ENCODE measurements at places on chromosomes 2 and 18. TPM values are rescaled to one million over a fixed set of nuclear protein-coding genes. Genes with fewer than 3 reads are reported as not detected.

Gene NRP2
- 1.3 TPM for total RNA-seq

Gene SH3YL1
- 63.7 TPM for total RNA-seq

Gene LYPD1
- 15.5 TPM for total RNA-seq

Gene LINC00305
- total RNA-seq = not detected

Gene GREB1
- total RNA-seq = 5.5 TPM

Gene LIPG
- total RNA-seq = 1.4 TPM

Gene GPR155
- 7.1 TPM for total RNA-seq

Gene ZDBF2
- total RNA-seq = 12.6 TPM

DNA sequence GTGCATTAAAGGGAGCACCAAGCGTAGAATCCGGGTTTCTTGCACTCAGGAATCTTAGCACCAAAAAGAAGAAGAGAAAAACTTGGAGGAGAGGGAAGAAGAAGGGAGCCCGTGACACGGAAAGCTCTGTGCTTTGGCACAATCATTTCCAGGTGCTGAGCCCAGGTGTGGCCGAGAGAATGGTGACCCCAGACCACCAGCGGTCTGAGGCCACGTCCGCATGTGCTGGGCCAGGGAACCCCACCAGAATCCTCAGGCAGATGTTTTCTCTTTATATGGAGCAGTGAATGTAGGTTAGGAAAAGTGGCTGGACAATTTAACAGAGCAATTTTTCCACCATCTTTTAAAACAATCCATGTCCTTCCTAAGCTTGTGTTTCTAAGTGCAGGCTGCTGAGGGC is 520.9 kb downstream of the EPHA4 start:
- no peak for DNase-seq

DNA sequence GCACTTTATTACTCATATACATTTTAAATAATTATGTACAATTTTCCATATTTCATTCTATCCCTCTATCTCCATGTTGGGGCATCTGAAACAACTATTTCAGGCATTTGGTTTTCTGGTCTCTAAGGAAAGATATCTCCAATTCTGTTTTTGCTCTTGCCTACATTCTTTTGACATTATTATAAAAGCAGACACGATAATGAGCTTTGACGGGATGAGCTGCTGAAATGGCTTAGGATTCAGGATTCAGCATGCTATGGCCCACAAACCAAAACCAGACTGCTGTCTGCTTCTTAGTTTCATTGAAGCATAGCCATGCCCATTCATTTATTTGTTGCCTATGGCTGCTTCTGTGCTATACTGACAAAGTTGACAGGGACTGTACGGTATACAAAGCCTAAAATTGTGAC is 42.7 kb upstream of the GLS start:
- DNase-seq = no peak

GRCh38 chr2:128666596-128666995 is 347.9 kb upstream of the HS6ST1 start:
- DNase-seq = no peak

- DNase-seq = no peak
These were observed 129.3 kb downstream of the AGAP1 start for GRCh38 chr2:235623111-235623510.

- no peak for DNase-seq
These were observed 36.4 kb downstream of the CACNB4 start for GRCh38 chr2:152062125-152063091.

GRCh38 chr2:225288986-225289385 is 110.5 kb upstream of the NYAP2 start:
- DNase-seq = no peak

DNA sequence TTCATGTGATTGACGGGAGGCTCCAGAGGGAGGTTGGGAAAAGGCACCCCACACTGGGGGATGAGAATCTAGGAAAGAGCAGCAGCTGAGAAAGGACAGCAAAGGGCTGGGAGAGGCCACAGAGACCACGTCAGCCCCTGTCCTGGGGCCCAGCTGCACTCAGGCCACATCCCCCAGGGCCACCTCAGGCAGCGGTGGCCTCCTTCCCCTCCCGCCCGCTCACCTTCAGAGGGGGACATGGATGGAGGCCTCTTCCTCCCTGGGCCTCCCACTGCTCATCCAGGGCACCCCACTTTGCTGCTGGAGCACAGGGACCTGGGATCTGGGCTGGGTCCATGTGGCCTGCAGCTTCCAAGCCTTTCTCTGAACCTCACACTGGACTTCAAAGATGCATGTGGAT is 199.8 kb upstream of the HDAC4 start:
- peak; percentile 39 for DNase-seq

GRCh38 chr2:240722796-240723735 is 31.4 kb downstream of the AQP12A start:
- peak; percentile 61 for DNase-seq

DNA sequence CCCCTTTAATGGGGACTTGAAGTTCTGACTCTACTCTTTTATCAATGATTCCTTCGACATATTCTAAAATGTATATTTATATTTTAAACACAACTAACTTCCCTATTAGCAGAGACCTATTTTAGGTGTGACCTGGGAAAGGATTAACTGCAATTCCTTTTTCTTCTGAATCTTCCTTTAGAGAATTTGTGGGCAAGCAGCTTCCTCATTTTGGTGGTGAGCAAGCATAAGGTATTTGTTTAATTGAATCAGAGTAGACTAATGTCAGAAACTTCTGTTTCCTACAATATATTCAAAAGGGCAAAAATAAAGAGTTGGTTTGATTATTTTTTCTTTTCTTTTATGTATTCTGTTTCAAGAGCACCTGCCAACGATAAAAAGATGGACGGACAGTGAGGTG is 237.0 kb downstream of the IKZF2 start:
- no peak for DNase-seq

DNA sequence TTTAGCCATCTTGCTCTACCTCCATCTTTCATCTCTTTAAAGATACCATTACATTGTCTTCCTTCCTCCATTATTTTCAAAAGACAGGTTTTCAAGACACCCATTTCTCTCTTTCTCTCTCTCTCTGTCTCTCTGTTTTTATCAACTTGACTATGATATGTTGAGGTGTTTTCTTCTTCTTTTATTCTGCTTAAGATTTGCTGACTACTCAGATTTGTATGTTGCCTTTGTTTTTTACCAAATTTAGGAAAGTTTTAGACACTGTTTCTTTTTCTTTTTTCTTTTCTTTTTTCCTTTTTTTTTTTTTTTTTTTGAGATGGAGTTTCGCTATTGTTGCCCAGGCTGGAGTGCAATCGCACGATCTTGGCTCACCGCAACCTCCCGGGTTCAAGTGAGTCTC is 647.5 kb upstream of the VRK2 start:
- DNase-seq = no peak

DNA sequence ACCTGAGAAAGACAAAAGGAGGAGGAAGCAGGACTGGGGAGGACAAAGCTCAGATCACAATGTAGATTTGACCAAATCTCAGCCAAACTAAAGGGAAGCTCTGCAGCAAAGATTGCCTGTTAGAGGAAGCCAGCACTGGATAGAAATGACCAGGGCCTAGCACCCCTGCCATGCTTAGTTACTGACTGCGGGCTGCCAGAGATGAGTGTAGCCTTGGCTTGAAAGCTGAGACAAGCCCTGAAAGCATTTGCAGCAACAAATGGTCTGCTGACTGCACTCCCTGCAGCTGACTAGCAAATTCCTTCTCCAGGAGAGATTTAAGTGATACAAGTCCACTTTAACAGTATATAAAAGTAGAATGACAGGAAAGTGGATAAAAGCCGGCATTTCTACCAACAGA is 140.9 kb upstream of the CRIM1 start:
- no peak for DNase-seq

DNA sequence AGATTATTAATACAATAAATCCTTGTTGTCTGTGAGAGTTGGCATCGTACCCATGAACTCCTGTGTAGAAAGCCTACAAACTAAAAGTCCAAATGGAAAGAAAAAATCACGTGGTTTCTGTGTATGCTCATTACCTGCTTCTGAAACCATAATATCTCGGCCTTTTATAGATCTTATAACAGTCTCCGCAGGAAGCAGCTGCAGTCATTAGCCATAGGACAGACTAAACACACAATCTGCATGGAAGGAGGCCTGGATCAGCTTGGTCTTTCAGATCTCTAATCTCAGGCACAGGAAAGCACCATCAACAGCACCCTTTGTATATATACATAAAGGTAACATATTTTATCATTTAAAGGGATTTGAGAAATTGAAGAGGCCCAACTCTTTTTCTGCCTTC is 508.9 kb upstream of the TCF4 start:
- no peak for DNase-seq

DNA sequence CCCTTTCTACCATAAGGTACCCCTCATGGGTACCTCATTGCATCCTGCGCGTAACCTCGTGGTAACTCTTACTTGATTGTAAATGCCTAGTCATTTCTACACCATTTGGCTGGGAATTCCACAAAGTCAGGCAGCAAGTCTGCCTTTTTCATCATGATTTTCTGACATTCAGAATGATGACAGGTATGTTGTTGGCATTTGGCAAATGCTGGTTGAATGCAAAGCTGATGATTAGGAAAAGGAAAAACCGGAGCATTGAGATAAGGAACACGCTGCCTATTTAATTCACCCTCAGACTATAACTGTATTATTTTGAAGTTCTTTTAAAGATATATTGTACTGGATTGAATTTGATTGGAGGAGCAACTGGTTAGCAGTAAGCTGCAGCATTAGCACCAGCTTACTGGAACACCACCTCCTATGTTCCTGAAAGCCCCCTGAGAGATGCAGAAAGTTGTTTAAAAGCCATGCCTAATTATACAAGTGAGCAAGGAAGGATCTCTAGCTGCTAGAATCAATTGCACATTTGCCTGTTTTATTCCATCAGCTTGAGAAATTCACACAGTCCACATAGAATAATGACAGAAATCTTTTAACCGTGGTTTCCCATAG is 520.1 kb downstream of the LRP1B start:
- DNase-seq = no peak

GRCh38 chr18:21215490-21215889 is 26.5 kb upstream of the GREB1L start:
- DNase-seq = no peak

- no peak for DNase-seq
These were observed 1096.6 kb downstream of the TSN start for GRCh38 chr2:122851972-122852531.

GRCh38 chr2:158786897-158787296 is 8.2 kb upstream of the DAPL1 start:
- no peak for DNase-seq

GRCh38 chr2:98731041-98731893 is at the start of gene MGAT4A:
Gene MGAT4A, minus strand, starts transcription at chr2:98731132. Its CDS starts 4,800 bp downstream, at chr2:98726332.
- peak; percentile 89 for DNase-seq

GRCh38 chr2:49832555-49832954 is 678.2 kb upstream of the FSHR start:
- DNase-seq = no peak

DNA sequence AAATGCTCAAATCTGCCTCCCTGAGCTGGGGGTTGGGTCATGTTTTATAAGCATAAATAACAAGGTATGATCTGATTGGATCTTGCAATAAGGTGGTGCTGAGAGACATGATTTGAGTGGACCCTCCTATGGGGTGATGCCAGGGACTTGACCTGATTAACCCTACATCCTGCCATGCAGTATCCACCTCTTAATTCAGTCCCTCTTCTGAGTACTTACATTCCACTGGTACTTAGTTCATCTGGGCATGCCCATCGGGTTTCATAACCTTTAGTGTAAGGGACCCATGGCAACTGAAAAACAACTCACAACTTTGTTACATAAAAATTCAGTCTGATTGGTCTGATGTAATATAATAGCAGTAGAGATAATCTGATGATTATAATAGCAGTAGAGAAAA is 397.9 kb upstream of the HNMT start:
- no peak for DNase-seq

GRCh38 chr2:22124003-22124402 is 1000.2 kb downstream of the TDRD15 start:
- DNase-seq = no peak

DNA sequence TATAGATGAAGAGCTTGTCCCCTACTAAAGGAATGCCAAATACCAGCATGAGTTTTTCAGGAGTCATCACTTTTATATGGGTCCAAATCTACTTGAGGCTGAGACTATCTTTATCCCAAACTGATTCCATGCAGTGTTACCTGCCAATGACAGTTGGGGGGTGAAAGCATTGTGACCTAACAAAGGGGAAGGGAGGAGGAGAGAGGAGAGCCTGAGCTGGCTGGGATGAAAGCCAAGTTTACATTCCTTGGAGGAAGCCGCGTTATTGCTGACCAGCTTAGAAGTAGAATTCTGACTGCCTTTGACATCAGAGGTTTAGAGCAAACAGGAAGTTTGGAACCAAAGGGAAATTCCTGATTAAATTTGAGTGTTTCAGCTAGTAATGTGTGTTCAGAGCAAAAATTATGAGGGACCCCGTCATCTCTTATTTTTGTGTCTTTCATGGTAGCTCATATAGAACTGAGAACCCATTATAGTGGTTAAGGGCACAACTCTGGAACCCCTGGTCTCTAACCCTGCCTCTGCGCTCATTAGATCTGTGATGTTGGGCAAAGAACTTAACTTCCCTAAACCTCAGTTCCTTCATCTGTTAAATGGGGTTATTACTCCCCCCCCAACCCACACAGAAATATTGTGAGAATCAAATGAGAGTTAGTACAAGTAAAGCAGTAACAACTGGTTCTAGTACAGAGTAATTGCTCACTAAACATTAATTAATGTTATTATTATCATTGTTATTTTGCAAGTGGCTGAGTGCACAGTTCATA is 199.3 kb upstream of the EPAS1 start:
- DNase-seq = no peak

- peak; percentile 64 for DNase-seq
These were observed 441 bp upstream of the PEX13 start for GRCh38 chr2:61017003-61017555.

DNA sequence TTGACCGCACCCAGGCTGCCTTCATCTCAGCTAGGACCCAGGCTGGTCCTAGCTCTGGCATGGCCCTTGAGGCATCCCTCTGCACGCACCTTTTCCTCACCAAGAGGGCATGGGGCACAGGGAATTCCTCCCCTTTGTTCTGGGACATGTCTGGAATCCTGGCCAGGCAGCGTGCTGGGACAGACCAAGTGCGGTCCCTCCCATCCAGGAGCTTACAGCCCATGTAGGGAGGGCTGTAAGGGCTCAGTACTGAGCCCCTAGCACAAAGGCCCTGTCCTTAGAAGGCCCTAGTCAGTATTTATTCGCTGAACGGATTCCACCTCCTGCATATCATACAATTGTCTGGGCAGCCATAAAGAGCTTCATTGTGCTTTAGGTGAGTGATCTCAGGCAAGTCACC is 3.0 kb downstream of the TMEM37 start:
- DNase-seq = no peak

GRCh38 chr2:6828299-6828584 is 37.5 kb downstream of the CMPK2 start:
- no peak for DNase-seq

DNA sequence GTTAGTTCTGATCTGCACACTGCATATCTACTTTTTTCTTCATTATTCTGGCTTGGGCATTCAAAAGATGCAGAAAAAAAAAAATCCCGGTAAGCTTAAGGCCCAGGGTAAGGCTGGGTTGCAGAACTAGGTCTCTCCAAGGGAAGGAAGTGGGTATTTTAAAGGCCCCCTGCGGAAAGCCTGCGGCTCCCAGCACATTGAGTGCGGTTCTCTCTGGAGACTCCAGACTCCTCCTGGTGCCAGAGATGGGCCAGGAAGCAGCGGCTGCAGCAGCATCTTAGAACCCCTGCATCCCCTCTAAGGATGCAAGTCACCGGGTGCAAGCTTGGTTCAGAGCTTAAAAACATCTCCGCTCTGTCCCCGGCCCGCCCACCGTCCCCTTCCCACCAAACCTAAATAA is 49.5 kb downstream of the TGIF1 start:
- no peak for DNase-seq

- DNase-seq = no peak
These were observed 96.3 kb upstream of the THUMPD2 start for GRCh38 chr2:39875182-39875913.
